ENCODE measurements at places on chromosomes 3 and 15.

GRCh38 chr3:51717446-51717845, 10.6 kb downstream of the GRM2 start:
- no peak for DNase-seq

GRCh38 chr3:71784201-71784913, 591 bp downstream of the PROK2 start:
- no peak for DNase-seq

DNA sequence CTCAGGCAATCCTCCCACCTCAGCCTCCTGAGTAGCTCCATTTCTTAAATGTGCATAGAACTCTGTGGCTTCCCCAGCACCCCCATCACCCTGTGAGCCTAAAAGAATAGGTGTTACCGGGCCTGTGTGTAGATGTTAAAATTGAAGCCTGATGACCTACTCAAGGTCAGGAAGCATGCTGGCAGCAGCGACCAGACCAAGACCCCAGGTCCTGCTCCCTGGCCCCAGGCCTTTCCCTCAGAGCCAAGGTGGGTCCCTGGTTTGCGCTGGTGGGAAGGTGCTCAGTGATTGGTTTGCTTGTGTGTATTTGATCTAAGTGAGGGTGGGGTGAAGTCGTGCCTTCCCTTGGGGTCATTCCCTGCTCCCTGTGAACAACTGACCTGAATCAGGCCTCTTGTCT, 18.4 kb upstream of the CRABP1 start:
- no peak for DNase-seq

- DNase-seq = no peak
Measured at GRCh38 chr15:34370643-34371042, 3.6 kb upstream of the LPCAT4 start.

DNA sequence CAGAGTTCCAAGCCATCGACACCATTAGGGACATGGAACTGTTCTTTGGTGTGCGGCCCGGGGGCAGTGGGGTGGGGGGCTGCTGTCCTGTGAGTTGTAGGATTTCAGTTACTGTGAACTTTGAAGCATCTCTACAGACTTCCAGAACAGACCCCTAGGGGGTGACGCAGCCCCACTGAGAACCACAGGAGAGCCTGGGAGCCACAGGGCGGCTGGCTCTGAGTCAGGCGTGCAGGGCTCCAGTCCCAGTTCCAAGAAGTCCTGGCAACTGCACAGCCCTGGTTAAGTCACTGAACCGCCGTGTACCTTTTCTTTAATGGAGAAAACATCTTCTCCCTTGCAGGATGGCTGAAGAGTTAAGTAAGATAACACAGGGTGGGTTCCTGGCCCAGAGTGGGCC, 23.5 kb upstream of the LRTM1 start:
- DNase-seq = peak; percentile 72

DNA sequence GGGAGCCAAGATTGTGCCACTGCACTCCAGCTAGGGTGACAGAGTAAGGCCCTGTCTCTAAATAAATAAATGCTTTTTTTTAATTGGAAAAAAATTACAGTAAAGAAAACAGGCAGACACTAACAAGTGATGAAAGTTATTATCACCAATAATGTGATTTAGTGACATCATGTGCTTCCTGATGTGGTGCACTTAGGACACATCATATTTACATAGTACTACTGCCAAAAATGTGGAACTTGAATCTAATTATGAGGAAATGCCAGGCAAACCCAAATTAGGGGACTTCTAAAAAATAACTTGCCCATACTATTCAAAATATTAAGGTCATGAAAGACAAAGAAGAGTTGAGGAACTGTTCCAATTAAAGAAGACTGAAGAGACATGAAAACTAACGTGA, 30.8 kb downstream of the MAP4 start:
- DNase-seq = no peak

DNA sequence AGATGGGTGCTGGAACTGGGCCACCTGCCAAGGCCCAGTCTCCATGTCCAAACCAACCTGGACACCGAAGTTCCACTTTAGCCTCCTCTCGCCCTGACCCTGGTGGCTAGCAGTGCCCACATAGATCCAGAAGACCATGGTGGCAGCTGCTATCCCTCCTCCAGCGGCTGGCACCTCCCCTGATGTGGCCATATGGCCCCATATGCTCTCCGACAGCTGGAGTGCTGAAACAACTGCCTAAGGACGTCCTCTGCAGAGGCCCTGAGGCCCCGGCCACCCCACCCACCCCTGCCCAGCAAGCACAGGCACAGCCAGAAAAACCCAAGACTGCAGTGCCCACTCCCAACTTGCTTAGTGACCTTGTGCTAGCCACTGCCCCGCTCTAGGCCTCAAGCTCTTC, 182.3 kb upstream of the LINGO1 start:
- no peak for DNase-seq

- no peak for DNase-seq
Measured at GRCh38 chr3:143650827-143651226, 197.4 kb downstream of the SLC9A9 start.

- peak; percentile 88 for DNase-seq
Measured at GRCh38 chr15:75123395-75123794, 78.3 kb upstream of the C15orf39 start.

GRCh38 chr15:99306694-99307338, 55.5 kb downstream of the LRRC28 start:
- DNase-seq = no peak

- DNase-seq = no peak
Measured at GRCh38 chr3:171461525-171461917, 1.3 kb upstream of the TNIK start.

- no peak for DNase-seq
Measured at GRCh38 chr15:57054204-57054750, 135.8 kb downstream of the TCF12 start.

DNA sequence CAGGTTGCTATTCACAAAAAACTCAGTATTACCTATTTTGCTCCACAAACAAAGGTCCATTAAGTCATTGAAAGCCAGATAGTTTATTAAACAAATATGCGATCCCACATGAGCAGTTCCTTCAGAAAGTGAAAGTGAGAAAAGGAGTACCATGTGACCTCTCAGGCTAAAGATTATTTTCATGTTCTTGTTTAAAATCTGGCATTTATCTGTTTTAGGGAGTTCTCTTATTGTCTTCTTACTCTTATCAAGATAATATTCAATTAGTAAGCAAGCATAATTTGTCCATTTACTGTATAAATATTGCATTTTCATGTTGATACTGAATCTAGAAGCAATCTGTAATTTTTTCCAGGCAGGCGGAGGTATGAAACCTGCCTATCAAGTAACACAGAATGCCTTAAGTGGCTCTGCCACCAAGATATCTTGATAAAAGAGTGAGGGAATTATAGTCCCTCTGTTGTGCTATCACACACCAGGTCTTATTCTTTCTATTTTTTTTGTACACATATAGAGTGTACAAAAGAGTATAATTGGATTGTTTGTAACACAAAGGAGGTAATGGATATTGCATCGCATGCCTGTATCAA, 20.1 kb upstream of the PLSCR5 start:
- DNase-seq = no peak

DNA sequence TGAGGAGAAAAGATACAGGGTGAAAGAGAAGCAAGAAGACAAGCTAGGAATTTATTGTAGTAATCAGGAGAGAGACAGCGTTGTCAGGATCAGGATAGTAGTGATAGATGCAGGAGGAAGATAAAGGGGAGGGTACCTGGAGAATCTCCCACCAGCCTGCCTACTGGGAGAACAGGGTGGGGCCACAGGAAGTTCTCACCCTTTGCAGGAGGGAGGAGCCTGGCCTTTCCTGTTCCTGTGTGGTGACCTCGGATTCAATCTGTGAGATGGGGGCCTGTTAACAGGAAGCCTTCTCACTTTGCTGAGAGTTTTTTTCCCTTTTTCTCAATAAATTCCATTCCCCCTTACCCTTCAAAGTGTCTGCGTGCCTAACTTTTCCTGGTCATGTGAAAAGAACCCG, 37.6 kb downstream of the GMPS start:
- no peak for DNase-seq

- no peak for DNase-seq
Measured at GRCh38 chr3:67076607-67077006, 78.5 kb downstream of the KBTBD8 start.

GRCh38 chr15:80159811-80160569, 7.2 kb downstream of the FAH start:
- DNase-seq = no peak

DNA sequence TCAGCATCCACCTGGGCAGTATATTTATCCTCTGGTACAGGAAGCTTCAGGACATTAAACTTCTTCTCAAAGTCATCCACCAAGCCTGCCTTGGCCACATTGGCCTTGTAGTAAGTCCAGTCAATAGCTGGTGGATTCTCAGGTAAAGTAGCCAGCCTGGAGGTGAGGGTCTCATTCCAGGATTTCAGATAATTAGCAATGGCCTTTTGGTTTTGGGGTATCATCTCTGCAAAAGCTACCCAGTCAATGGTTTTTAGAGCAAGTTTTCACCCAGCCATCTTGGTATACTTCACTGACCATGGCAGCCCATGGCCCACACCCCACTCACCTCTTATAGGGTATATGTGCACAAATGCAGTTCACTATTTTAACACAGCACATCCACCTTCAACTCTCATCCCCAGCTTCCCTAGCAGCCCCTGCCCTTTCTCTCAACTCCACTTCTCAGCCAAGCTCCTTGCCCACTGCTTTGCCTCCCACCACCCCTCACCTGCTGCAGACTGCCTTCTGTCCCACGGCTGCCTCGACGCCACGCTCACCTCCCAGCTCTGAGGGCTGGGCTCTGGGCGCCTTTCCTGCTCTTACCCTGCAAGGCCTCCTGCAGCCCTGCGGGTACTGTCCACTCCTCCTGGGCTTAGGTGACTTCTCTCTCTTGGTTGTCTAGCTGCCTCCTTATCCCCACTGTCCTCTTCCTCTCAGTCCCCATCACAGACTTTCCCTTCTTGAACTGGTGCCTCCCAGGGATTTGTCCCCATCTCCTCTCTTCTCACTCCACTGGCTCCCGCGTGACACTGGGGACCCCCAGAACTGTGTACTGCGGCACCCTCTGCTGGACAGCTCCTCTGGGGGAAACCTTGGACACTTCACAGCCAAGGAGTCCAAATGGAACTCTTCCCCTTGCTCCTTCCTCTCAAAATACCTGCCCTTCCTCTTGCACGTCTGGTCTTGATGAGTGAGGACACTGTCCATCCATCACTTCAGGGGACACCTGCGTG, 1.7 kb upstream of the TGM5 start:
- no peak for DNase-seq

DNA sequence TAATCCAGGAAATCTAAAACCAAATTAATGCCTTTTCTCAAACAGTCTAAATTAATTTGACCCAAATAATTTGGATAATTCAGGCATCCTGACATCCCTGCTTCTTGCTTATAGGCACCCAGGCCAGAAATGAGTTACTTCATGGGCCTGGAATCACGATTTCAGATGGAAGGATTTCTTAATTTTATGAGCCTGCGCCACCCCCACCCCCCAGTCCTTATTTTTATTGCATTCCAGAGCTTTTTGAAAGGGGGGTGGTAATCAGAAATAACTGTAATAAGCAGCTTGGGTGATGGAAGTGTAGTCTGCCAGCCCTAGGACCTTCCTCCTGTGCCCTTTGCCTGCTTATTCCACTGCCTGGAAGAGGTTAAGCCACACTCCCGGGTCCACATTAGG, 1.3 kb downstream of the AP2M1 start:
- no peak for DNase-seq

GRCh38 chr3:88263417-88264100, 113.8 kb downstream of the C3orf38 start:
- no peak for DNase-seq

DNA sequence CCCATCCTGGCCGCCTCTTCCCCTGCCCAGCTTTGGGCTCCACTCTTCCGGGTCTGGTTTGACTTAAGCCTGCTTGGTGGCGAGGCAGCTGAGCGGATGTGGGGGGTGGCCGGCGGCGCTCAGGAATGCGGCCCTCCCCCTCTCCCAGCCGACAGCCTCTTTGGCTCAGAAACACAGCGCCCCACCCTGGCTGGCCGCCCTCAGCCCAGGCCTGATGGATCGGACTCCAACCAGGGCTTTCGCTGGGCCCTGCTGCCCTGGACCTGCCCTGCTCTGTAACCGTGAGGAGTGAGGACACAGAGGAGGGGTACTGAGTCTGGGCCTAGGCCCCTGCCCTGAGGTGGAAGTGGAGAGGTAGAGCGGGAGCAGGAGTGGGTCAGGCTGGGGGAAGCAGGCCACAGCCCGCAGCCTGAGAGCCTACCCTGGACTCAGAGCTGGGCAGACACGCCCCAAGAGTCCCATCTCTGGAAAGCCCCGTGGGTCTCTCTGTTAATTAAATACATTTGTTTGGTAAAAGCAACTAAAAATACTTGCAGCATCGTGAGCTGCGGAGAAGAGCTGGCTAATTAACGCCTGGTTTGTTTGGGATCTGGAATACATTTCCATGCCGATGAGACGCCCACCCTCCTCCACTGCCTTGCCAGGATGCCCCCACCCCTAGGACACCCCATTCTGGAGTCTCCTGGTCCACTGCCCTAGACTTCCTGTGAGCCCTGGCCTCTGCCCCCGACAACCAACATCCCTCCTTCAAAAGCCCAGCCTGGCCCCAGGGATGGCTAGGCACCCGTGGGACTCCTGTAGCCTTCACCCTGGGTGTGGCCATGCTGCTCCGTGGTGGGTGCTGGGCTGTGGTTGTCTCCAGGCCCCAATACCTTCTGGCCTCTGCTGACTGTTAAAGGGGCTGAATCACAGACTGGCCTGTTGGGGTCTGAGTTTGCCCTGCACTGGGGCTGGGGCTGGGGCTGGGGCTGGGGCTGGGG, 19.6 kb downstream of the PLXNA1 start:
- DNase-seq = peak; percentile 70

- DNase-seq = no peak
Measured at GRCh38 chr3:141556034-141556433, 69.2 kb downstream of the RASA2 start.

DNA sequence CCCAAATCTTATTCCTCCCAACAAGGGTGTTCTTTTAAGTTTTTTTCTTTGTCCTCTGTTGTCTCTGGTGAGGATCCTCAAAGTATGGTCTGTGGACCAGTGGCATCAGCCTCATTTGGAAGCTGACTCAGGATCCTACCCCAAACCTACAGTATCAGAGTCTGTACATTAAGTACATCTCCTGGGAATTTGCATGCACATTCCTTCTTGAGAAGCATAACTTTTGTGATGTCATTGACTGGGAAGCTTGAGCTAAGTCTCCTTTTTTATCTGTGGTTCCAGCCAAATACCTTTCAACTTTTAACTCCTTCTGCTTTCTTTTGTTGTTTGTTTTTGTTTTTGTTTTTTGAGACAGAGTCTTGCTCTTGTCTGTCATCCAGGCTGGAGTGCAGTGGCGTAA, 40.5 kb downstream of the ARMC8 start:
- no peak for DNase-seq

DNA sequence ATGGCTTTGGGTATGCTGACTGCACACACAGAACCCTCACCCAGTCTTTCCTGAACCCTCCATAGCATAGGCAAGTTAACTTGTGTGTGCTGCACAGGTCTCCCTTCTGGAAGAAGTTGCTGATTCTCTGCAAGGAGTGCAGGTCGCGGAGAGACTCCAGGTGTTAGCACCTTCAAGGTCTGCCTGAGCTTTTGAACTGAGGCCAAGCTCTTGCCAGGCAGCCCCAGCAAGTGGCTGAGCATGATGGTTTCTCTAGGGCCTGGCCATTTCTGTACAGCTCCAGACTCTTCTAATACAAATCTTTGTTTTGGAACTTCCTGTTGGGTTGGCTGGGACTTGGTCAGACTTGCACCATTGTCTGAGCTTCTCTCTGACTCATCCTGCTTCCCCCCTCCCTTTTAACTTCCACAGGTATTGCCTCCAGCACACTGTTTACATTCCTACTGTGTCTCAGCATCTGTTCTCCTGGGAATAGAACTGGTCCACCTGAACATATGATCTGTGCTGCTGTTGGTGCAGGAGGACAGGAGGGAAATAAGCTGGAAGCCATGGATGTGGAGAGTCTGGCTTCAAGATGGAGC, 53.3 kb downstream of the KY start:
- DNase-seq = no peak

Measured in AG09309 (cell line).